Cortex of kidney (tissue), 1 donor: ENCODE measurements at places on chromosomes 5 and 9.

- no peak for DNase-seq
Measured at GRCh38 chr5:139404484-139404840, 573 bp upstream of the SPATA24 start.

GRCh38 chr5:17233488-17233887 lies 16.1 kb downstream of the BASP1 start:
- DNase-seq = no peak

- DNase-seq = no peak
Measured at GRCh38 chr5:134115806-134116175, 1.3 kb downstream of the TCF7 start.

DNA sequence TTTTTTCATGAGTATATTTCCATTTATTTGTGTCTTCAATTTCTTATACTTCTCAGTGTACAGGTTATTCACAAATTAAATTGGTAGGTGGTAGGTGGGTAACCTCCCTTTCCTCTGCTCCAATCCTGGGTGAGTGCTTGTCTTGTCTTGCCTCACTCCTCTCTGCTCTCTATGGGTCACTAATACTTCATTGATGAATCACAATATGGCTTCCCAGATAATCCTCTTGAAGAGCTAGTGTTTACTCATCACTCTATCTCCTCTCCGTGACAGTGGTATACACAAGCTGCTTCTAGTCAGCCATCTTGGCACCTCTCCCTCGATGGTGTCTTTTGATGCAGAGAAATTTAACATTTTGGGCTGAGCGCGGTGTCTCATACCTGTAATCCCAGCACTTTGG lies 331.8 kb upstream of the NMUR2 start:
- DNase-seq = no peak

DNA sequence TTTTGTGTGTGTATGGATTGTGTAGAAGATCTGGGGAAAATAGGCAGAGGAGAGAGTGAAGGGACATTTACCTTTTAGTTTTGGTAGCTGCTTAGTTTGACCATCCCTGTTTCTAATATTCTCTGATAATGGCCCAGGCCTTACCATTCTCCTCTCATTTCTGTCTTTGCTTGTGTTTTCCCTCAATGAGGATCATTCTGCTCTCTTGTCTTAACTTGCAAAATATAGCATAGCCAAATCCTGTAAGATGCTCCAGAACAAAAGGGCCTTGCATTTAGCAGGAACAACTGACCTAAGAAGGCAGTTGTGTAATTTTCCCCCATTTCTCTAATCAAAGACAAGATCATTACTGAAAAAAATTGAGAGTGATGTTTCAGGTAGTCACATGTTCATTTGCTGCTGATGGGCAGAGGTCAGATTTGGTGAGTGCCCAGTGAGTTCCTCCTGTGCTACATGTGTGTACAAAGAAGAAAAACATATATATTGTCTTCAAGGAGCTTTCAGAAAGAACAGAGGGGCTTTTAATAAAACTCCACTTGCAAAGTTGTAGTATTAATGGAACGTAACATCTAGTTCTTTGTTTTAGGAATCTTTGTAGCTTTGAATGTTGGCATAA lies 139.5 kb downstream of the KDM4C start:
- DNase-seq = no peak

DNA sequence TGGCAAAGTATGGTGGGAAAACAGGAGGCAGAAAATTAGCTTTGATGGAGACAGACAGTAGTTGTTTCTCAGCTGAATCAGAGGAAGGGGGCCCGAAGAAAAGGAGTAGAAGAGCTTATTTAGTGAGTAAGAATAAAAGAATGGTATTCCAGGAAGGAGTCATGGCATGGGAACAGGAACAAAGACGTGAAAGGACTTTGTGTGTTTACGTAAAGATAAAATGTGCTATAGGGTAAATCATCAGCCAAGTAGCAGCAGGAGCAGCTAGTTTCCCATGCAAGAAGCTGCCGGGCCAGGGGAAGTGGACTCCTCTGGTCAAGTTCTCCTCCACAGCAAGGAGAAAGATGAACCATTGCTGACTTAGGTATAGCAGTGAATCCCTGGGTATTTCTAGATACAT lies 454.5 kb downstream of the HINT1 start:
- no peak for DNase-seq

GRCh38 chr9:134422301-134423090 lies 96.2 kb downstream of the RXRA start:
- DNase-seq = no peak

- no peak for DNase-seq
Measured at GRCh38 chr9:20402273-20402875, 219.9 kb downstream of the MLLT3 start.

GRCh38 chr5:104431981-104432380 lies 869.4 kb upstream of the NUDT12 start:
- DNase-seq = no peak

DNA sequence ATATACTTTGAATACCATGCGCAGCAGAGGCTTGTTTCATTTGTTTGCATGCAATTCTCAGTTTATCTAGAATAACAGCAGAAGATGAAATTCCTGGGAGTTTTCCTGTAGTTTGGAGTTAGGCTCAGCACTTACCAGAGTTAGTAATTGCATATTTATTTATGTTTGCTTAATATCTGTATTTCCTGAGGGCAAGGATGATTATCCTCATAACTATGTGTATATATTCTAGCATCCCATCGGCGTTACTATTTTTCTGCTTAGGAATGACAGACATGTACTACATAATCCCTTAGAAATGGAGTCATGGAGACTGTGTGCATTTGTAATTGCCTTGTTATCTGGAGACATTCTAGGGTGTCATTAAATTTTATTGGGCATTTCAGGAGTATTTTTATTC lies 1184.8 kb downstream of the DTWD2 start:
- DNase-seq = no peak

GRCh38 chr9:1236061-1236460 lies 185.9 kb downstream of the DMRT2 start:
- DNase-seq = no peak

DNA sequence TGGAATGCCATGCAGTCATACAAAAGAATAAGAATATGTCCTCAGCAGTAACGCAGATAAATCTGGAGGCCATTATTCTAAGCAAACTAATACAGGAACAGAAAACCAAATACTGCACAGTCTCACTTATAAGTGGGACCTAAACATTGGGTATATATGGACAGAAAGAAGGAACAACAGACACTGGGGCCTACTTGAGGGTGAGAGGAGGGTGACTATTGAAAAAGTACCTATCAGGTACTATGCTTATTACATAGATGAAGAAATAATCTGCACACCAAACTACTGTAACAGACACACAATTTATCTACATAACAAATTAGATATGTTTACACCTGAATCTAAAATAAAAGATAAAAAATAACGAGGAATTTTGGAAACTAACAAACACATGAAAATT lies 38.8 kb downstream of the MEIKIN start:
- no peak for DNase-seq
